ENCODE measurements at places on chromosomes 13 and 19.

GRCh38 chr19:7748756-7749155 lies 1.4 kb upstream of the CD209 start:
- no peak for DNase-seq

- no peak for DNase-seq
Observed at GRCh38 chr19:2848616-2849015, 7.3 kb downstream of the ZNF555 start.

GRCh38 chr13:39263033-39263432 lies 224.8 kb downstream of the NHLRC3 start:
- peak; percentile 1 for DNase-seq

GRCh38 chr19:32876919-32877285 lies 7.3 kb upstream of the SLC7A9 start:
- DNase-seq: no peak

DNA sequence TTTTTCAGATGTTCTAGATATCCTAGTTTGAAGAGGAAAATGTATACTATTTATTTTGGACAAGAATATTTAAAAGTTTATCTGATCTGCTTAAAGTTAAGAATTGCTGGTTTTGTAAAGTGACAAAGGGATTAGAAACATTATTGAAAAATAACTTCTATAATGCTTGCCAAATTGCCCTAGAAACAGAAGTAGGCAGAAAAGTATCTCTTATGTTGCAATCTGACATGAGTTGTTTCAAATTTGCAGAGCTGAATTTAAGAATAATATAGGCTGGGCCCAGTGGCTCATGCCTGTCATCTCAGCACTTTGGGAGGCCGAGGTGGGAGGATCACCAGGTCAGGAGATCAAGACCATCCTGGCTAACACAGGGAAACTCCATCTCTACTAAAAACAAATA lies 777.1 kb downstream of the LIG4 start:
- no peak for DNase-seq

DNA sequence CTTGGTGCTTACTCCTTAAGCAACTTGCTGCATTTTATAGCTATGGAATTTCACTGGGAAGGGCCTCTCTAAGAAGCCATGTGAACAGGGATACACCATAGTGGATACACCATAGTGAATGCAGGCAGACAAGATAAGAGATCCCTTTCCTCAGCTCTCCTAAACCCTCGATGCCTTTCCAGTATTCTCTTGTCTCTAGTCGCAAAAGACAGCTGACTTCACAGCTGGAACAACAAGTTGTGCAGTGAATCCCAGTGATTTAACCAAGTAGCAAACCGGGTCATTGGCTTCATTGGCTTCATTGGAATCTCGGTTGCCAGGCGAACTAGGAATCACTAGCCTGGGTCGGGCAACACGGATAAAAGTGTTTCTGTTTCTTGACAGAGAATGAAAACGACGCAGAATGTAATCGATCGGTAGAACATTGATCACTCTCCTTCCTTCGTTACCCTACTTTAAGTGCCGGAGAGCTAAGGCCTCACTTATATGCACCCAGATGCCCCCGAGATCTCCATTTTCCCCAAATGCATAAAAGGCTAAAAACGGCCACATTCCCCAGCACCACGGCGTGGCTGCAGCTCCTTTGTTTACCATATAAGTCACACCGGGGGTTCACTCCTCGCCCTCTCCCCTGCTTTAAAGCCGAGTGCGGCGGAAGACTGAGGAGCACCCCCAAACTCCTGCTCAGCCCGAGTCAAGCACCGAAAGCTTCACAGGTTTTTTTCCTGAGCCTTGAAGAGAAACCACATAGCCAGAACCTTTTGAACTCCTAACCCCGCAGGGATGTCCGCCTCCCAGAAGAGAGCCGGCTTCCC lies 674 bp downstream of the TRPC4 start:
- no peak for DNase-seq

Measured in activated T-helper 9 cell treated with anti-CD3 and anti-CD28 coated beads, Interleukin-2, amount 50 U/mL, for 16 hours (primary cell).